Mucosa of gallbladder (tissue), 1 donor: ENCODE measurements at places on chromosomes 6 and 20. TPM values are rescaled to one million over a fixed set of nuclear protein-coding genes. Genes with fewer than 3 reads are reported as not detected.

Gene ULBP2
- total RNA-seq: 0.14 TPM

Gene KCNK16
- total RNA-seq: not detected

GRCh38 chr20:57306747-57307146 lies 22.9 kb upstream of the SPO11 start:
- DNase-seq: no peak

DNA sequence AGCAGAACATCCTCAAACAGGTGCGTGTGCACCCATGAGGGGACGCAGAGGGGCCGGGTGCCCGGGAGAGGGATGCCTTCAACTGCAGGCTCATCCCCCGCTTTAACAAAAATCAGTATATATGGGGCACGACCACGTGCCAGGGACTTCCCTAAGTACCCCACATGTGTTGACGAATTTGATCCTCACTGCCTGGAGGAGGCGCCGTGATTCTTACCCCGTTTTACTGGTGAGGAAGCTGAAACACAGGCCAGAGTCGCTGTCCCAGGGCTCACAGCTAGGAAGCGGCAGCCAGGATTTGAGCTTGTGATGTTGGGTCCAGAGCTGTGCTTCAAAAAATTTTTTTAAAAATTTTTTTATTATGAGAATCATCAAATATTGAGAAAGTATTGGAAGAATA lies 44.8 kb downstream of the ITPR3 start:
- DNase-seq: no peak

DNA sequence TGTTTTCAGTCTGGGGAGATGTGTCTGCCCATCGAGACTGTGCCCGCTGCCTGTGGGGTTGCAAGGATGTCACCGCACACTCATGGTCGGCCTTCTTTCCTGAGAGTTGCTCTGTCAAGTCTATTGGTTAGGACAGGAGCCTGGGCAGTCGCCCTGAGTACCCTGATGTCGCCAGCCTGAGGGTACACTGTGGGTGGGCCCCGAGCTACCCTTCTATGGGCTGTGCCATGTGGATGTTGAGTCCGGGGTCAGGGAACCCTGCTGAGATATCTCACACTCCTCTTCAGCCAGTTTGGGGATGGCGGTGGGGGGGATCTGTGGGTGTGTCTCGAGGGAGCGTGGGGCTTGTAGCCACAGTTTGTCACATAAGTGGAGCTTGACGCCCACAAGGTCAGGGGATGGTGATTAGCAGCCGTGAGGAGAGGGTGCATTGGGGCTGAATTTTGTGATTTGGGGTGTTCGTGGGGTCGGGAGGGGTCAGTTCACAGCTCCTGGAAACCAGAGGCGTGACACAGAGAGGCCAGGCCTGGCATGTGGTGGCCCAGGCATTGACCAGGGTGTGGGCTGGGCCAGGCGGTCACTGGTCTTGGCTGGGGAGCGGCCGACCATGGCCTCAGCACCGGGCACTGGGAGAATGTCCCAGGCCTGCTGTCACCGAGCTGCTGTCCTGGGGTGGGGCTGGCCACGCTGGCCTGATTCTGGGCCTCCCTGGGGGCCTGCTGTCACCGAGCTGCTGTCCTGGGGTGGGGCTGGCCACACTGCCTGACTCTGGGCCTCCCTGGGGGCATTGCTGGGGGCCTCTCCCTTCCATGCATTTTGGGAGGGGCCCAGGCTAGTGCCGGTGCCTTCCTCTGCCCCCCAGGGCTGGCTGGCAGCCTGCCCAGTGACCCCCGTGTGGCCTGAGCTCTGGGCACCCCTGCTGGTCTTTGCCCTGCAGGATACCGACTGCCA lies 1.6 kb upstream of the NPBWR2 start:
- DNase-seq: no peak

GRCh38 chr20:32573167-32573851 lies 11.8 kb downstream of the NOL4L start:
- no peak for DNase-seq

- peak; percentile 31 for DNase-seq
Measured at GRCh38 chr6:32700391-32701040, 34.1 kb upstream of the HLA-DQB1 start.

GRCh38 chr20:19512886-19513677 lies 245.0 kb upstream of the RIN2 start:
- DNase-seq: no peak

GRCh38 chr6:40371621-40372020 lies 215.5 kb downstream of the LRFN2 start:
- DNase-seq: no peak
